ENCODE measurements at places on chromosomes 7 and 10. TPM values are rescaled to one million over a fixed set of nuclear protein-coding genes. Genes with fewer than 3 reads are reported as not detected.

DNA sequence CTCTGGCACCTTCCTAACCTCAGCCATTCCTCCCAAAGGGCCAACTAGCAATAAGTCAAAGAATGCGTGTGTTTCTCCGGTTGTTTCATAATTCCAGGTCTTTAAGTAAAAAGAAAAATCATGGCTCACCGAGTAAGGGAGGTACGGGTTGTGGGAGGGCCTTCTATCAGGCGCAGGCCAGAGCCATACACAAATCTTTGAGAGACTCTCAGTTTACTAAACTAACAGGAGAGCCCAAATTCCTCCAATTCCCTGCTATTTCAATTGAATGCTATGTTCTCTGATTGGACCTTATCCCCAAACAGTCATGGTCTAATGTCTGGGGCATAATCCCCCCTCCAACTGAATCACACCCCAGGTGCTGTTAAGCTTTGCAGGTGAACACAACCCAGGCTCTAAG is 26.2 kb upstream of the SLF2 start:
- H3K4me1 ChIP-seq, result no peaks in the 10 kb centered on the region
- no peaks in the 10 kb centered on the region for H3K27me3 ChIP-seq
- DNase-seq, result no peak
- no peak overlapping the region for H3K4me3 ChIP-seq

- no peaks in the 10 kb centered on the region for H3K36me3 ChIP-seq
- DNase-seq, result no peak
- no peaks in the 10 kb centered on the region for H3K27me3 ChIP-seq
- H3K4me1 ChIP-seq, result no peaks in the 10 kb centered on the region
These were observed 119.4 kb downstream of the DIP2C start for GRCh38 chr10:569961-570627.

- no peaks in the 10 kb centered on the region for H3K4me1 ChIP-seq
- H3K36me3 ChIP-seq, result no peaks in the 10 kb centered on the region
- no peak overlapping the region for H3K4me3 ChIP-seq
- no peaks in the 10 kb centered on the region for H3K27me3 ChIP-seq
- no peak overlapping the region for H3K27ac ChIP-seq
- peak; percentile 50 for DNase-seq
These were observed 105.8 kb downstream of the ARHGAP21 start for GRCh38 chr10:24617771-24618396.

Gene TMEM225B
- total RNA-seq, result 0.25 TPM

GRCh38 chr7:154874409-154875113 is 128.4 kb downstream of the PAXIP1 start:
- no peak for DNase-seq
- H3K27me3 ChIP-seq, result no peaks in the 10 kb centered on the region
- no peaks in the 10 kb centered on the region for H3K36me3 ChIP-seq

Gene OPN4
- not detected for total RNA-seq

Gene PRLHR
- total RNA-seq, result not detected

DNA sequence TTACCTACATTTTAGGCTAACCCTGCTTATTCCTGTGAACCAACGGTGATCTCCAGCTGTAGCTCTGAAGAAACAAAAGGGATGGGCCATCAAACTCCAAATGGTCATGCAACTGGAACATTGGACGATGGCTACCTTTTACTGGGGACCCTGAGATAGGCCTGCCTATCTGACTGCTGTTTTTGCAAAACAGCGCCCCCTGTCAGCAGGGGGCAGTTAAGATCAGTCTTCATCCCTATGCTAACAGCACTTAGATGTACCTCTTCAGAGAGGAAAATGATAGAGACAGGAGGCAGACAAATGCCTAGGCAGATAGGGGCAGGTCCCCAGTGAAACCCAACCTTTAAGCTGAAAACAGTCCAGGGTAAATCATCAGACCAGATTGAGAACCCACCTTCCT is 1085.4 kb upstream of the SORCS1 start:
- no peaks in the 10 kb centered on the region for H3K27me3 ChIP-seq
- H3K4me3 ChIP-seq, result no peak overlapping the region
- DNase-seq, result no peak
- H3K4me1 ChIP-seq, result no peaks in the 10 kb centered on the region
- H3K27ac ChIP-seq, result no peak overlapping the region
